Activated CD4-positive, alpha-beta T cell treated with anti-CD3 and anti-CD28 coated beads, Interleukin-2, amount 50 U/mL, for 4 hours (primary cell): ENCODE measurements at places on chromosomes 16 and 17.

DNA sequence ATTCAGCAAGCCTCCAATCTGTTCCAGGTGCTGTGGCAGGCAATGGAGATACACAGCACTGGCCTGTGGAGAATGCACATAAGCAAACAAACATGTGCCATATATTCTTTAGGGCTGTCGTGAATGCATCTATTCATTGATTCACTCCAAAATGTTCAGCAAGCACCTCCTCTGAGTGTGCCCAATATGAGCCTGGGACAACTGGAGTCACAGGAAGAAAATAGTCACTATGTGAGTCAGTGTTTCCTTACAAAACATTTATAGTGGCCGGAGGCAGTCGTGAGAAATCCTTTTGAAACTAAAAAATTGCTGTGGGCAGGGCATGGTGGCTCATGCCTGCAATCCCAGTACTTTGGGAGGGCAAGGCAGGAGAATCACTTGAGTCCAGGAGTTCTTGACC is 310.1 kb downstream of the CA10 start:
- no peak for DNase-seq

DNA sequence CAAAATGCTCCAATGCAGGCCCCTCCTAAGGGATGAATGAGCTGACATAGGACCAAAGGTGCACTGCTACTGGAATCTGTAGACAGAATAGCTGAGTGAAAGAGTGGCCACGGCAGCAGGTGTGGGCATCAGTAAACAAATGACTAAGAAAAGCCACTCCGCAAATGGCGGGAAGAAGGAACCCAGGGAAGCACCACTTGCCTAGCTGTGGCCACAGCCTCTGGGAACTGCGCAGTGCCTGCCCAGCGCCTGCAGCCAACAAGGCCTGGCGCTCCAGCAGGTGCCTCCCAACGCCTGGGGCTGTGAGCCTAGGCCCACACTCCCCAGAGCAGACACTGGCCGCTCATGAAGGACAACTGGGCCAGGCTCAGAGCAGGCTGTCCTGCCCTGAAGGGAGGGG is 11.8 kb downstream of the PEMT start:
- DNase-seq: no peak

- DNase-seq: no peak
Observed at GRCh38 chr17:82611140-82612058, 36.8 kb downstream of the WDR45B start.

- no peak for DNase-seq
Observed at GRCh38 chr16:29790949-29791844, 646 bp downstream of the KIF22 start.

DNA sequence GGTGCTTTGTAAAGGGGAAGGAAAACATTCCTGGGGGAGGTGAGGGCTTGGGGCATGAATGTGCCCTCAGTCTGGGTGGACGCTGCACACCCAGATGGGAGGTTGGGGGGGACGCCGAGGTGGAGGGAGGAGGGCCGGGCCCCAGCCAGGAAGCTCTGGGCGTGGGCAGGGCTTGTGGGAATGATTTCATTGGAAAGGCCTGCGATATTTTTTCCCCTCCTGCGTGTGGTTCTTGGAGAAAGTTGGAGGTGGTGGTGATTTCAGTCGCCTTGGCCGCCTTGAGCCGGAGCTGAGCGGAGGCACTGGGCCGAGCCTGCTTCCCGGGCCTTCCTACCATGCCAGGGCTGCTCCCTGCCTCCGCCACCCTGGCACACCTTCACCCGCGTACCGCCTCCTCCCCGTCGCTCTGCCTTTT is 26.4 kb upstream of the CLEC18A start:
- DNase-seq: no peak

DNA sequence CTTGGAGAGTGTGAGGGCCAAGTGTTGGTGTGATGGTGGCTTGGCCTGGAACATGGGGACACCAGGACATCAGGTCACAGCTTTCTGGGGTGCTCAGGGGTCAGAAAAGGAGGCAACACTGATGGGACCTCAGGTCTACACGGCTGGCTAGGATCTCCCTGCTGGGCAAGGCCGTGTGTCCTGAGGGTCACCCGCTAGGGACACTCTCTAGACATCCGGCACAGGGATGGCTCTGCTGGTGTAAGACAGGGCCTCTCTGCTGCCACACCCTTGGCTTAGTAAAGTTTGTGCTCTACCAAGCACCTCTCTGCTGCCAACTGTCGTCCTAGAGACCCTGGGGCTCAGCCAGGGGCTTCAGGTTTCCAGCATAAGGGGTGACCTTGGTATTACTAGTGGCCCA is 16.3 kb downstream of the SLC13A5 start:
- no peak for DNase-seq

- no peak for DNase-seq
Observed at GRCh38 chr17:45170931-45171337, 9.3 kb downstream of the HEXIM2 start.

GRCh38 chr17:57531648-57532504 is 213.2 kb downstream of the CCDC182 start:
- DNase-seq: no peak

DNA sequence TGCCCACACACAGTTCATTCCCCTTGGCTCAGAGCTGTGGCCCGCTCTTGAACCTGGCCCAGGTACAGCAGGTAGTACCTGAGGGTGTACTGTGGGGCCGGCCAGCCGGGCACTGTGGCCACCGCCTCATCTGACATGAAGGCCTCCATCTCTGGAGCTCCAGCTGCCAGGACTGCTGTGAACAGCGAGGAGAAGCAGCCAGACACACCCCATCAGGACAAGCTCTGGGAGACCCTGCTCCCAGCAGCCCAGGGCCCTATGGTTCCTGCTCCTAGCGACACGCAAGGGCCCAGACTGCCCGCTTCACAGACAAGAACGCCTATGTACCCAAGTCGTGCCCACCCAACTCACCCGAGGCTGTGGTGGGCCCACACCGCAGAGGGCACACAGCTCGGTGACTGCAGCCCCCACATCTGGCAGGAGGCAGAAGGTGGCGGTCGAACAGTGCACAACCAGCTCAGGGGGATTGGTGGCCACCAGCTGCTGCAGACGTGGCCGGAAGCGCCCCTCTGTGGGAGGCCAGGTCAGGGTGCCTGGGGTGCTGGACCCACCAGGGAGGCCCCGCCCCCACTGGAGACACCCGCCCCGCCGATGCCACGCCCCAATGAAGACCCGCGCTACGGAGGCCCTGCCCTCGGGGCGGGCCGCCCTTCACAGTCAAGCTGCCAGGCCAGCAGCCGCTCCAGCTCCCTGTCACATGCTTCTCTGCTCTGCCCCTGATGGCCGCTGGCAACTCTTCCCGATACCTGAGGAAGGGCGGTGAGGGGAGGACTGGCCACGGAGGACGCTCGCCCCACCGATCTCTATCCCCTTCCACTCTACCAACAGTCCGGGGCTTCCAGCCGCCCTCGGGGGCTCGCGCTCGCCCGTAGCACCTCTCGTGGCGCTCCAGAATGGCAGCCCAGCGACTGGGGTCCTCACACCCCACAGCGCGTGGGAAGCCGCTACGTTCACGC is 1.1 kb upstream of the STUB1 start:
- peak; percentile 39 for DNase-seq
